ENCODE measurements at places on chromosomes 6 and 20.

GRCh38 chr6:35427851-35428321 is 24.3 kb upstream of the FANCE start:
- DNase-seq = peak; percentile 88

DNA sequence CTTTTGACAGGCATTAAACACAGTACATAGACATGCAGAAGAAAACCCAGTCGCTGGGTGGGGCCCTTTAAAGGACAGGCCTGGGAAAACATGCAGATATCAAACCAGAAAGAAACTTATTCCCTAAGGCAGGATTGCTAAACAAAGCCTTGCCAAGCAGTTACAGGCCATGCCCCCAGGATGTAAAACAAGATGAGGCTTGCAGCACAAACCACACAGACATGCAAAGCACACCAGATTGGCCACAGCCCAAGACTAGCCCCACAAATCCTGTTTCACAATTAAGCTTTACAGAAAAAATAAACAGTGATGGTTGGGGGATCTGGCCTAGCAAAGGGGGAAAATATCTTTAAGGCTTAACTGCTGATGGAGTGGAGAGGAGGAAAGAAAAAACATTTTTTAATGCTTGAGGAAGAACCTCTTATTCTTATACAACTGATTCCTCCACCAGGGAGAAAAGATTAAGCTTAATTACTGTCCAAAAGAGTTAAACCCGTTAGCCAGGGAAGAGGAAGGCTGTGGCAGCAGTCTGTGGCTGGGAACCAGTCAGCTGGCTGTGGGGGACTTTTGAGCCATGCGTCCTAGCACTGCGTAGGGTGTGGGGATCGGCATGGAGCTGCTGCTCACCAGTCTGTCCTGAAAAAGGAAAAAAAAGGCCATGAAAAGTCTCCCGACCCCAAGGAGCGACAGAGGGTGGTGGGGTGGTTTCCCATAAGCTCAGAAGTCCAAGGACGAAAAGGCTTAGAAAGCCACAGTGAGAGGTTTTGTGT is 28.4 kb downstream of the COL19A1 start:
- peak; percentile 47 for DNase-seq

- peak; percentile 35 for DNase-seq
Measured at GRCh38 chr6:131101911-131102680, 33.2 kb upstream of the AKAP7 start.

DNA sequence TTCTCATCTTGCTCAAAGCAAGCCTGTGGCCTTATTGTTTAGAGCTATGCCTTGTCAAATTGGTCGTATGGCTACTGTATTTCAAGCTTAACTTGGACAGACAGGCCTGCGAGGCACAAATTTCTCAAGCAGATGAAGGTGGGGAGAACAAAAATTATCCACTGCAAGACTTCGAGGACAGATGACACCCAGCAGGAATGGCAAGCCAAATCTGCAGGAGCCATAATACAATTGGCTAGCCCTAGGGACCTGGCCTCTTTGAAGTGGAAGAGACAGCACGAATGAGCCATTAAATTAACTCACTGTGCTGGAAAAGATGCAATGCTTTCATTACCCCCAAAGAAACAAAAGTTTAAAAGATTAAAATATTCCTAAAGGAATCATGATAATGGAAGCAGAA is 5.0 kb upstream of the BLOC1S5 start:
- DNase-seq = no peak
